SW 1271 (cell line): ENCODE measurements at places on chromosomes 5 and 9.

DNA sequence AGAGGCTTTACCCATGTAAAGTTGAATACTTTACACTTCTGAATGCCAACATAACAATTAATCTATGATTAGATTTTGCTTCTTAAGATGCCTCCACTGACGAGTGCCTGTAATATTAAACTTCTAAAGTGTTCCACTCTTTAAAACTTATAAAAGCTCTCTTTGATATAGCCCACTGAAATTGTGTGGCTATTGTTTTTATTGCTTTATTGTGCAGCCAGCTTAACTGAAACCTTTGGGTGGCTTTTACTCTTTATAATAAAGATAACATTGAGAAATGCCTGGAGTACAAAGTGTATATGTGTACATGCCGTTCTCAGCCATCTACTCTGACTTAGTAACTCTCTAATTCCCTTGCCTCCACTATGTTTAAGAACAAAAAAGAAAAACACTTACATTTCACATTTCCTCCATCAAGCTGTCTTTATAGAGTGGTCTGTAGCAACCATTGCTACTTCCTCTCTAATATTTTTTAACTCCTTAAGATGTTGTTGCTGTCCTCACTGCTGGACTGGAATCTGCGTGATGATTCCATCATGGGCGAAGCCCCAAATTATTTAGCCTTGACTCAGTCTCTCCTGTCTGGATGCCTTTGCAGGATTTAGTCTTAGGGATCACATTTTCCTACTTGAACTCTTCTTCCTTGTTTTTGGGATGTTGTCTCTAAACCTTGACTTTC, 9.1 kb downstream of the PIK3R1 start:
- DNase-seq: no peak

GRCh38 chr9:86073839-86074238, 25.5 kb downstream of the GOLM1 start:
- no peak for DNase-seq

- no peak for DNase-seq
These were observed 615.2 kb downstream of the PTPRD start for GRCh38 chr9:9997585-9997984.

GRCh38 chr5:81288021-81288433, 13.4 kb upstream of the ZCCHC9 start:
- no peak for DNase-seq

DNA sequence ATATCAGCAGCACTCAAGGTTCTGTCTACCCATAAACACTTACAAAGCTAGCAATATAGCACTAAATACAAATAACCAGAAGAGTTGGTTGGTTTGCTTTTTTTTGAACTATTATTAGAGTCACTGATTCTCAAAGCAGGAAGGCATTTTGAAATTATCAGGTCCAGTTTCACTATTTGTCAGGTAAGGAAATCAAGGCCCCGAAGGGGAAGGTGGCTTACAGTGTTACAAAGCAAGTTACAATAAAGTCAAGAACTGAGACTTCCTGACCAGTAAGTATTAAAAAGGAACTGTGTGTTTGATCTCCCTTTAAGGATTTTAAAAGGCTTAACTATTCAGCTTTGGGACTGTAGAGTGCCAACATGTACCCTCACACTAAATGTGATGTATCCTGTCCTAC, 10.8 kb downstream of the C5orf15 start:
- DNase-seq: no peak

- no peak for DNase-seq
These were observed 7.8 kb downstream of the IGFBPL1 start for GRCh38 chr9:38416461-38416860.

- no peak for DNase-seq
These were observed 26.9 kb downstream of the RASEF start for GRCh38 chr9:83036043-83036442.

DNA sequence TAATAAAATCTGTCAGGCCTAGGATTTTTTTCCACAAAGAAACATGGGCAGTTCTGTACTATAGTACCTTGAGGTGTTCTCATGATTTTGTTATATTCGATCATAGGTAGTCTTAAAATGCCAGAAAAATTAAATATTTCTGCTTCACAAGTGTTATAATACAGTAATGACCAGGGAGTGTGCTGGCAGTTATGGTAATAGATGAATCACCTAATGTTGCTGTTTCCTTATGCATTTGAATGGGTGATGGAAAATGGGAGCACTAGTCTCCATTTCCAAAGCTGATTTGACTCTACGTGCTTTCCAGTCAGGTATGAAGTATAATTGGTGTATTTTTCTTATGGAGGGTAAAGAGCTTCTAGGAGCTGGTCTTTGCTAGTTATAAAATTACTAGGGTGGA, 23.8 kb downstream of the OGN start:
- DNase-seq: no peak

GRCh38 chr9:90169490-90169889, 473.1 kb downstream of the DIRAS2 start:
- DNase-seq: no peak

DNA sequence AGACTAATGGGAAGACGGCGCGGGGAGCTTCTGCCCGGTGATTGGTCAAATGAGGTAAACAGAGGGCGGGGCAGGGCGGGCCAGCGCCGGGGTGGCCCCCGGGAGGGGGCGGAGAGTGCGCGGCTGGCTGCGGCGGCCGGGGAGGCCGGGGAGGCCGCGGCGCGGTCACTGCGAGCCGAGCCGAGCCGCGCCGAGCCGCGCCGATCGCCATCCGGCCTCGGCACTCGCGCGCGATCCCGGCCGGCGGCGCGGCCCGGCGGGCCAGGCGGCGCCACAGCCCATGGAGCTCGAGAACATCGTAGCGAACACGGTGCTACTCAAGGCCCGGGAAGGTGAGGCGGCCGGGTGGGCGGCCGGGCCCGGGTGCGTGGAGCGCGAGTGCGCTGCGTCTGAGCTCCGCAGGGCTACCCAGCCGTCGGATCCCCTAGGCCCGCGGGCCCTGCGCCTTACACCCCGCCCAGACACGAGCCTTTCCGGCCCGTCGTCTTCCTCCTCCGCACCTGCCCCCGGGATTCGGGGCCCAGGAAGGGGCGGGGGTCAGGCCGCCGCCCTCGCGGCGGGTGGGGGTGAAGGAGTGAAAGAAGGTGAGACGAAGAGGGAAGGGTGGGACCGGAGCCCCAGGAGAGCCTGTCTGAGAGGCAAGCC, at the start of gene GRK6:
GRK6 (plus strand) TSS at position 111 of the 645 bp plus-strand sequence; CDS start at position 281, 170 bp downstream.
- DNase-seq: no peak

DNA sequence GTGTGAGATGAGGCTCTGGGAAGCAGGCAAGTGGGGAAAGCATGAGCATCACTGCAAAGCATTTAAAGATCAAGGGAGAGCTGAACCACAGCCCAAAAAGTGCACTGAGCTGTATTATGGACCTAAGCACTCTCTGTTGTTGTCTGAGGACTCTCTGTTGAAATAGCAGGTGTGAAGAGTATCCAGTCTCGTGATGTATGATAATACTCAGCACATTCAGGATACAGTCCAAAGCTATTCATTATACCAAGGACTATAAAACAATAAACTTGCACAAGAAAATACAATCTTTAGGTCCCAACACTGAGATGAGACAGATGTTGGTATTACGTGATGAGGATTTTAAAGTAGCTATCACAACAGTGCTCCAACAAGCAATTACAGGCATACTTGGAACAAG, 97.5 kb upstream of the IGFBPL1 start:
- DNase-seq: no peak

DNA sequence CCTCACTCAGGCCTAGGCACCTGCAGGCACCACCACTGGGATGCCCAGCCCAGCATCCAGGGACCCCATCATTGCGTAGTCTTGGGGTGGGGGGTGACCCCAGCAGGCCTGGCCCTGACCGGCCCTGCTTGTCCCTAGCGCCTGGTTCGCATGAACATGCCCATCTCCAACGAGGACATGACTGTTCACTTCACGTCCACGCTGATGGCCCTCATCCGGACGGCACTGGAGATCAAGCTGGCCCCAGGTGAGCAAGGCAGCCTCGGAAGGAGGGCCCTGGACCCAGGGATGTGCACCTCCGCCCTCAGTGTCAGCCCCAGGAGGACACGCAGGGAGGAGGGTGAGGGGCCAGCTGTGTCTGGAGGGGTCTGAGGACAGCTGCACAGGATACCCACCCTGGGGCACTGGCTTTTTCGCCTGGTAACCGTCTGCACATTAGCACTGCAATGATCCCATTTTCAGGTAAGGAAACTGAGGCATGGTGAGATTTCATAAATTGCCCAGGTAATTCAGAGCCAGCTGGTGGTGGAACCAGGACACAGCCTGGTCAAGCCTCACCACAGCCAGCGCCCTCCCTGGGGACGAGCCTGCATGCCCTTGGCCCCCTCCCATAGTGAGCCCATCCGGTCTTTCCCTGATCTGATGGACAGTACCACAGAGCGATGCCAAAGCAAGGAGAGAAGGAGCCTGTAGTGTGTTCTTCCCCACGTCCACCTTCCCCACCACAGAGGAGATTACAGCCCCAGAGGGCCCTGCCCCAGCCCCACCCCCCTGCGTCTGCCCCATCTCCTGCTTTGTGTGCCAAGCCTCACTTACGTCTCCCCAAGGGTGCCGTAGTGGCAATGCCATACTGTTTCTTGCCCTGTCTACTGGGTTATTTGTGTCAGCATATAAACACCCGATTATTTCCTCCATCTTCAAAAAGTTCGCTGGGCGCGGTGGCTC, 228.3 kb downstream of the CACNA1B start:
- no peak for DNase-seq

GRCh38 chr5:154732212-154732611, 23.0 kb upstream of the LARP1 start:
- no peak for DNase-seq

DNA sequence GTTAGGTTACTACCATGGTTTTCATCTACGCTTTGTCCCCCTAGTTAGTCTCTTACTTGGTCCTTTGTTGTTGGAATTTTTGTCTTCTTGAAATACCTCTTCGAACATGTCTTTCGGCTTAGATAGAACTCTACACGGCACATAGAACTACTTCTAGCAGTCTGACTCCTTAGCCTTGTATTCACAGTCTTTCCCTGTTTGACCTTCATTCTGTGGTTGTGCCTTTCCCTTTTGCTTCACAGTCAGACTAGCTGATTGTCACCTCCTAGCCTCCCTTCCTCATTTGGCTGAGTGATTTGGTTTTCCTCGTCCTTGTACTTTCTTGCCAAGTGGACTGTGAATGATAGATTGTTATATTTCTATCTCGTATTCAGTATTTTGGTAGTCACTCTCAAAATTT, 10.7 kb downstream of the SMAD5 start:
- no peak for DNase-seq

- no peak for DNase-seq
These were observed 162.7 kb downstream of the SYK start for GRCh38 chr9:90964101-90965020.

- no peak for DNase-seq
These were observed 11.9 kb upstream of the ARHGAP26 start for GRCh38 chr5:142758062-142758795.

GRCh38 chr5:169904508-169904907, 75.8 kb downstream of the INSYN2B start:
- no peak for DNase-seq

GRCh38 chr5:59130431-59130830, 547.6 kb downstream of the RAB3C start:
- no peak for DNase-seq

- DNase-seq: no peak
These were observed 40.3 kb upstream of the BARHL1 start for GRCh38 chr9:132541870-132542830.

GRCh38 chr5:490116-491106, 33.8 kb downstream of the SLC9A3 start:
- DNase-seq: no peak

GRCh38 chr5:141420855-141421488, at the start of gene PCDHGA11:
Gene PCDHGA11, plus strand, starts transcription at chr5:141421051. Its CDS starts 177 bp downstream, at chr5:141421228.
- no peak for DNase-seq

- DNase-seq: no peak
These were observed 281.0 kb upstream of the TNC start for GRCh38 chr9:115398996-115399395.

GRCh38 chr5:7772141-7772540, 78.8 kb downstream of the CFAP90 start:
- no peak for DNase-seq

DNA sequence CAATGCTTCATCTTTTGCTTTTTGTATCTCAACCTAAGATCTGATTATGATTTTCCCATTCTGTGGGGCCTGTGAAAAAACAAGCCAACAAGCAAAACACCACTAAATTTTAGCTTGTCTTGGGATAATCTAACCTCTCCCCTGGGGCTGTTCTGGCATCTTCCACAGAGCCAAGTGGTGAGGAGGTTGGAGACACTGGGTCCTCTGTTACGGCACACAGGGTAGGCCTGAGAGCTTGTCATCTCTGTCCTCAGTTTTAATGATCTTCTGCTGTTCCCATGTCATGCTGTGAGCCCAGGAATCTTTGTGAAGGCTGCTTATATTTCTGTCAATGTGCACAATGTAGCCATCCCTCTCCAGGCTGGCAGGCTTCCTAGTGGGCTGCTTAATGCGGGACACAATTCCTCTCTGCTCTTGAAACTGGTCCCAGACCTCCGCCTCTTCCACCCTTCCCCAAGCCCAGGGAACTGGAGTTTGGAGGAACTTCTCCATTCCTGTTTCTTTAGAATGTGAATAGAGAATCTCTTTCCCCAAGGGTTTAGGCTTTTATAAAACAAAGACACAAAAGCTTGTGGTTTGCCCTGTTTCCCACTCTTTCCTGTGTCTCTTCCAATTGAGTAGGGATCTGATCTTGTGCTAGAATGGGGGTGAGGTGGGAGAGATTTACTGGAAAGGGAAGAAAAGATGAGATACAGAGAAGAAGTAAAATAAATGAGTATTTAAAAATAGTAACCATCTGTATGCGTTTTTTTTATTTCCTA, 30.9 kb upstream of the SEMA6A start:
- no peak for DNase-seq

- no peak for DNase-seq
These were observed 70.3 kb downstream of the RIGI start for GRCh38 chr9:32455738-32456137.

GRCh38 chr9:107606149-107606790, 116.7 kb upstream of the KLF4 start:
- DNase-seq: no peak

DNA sequence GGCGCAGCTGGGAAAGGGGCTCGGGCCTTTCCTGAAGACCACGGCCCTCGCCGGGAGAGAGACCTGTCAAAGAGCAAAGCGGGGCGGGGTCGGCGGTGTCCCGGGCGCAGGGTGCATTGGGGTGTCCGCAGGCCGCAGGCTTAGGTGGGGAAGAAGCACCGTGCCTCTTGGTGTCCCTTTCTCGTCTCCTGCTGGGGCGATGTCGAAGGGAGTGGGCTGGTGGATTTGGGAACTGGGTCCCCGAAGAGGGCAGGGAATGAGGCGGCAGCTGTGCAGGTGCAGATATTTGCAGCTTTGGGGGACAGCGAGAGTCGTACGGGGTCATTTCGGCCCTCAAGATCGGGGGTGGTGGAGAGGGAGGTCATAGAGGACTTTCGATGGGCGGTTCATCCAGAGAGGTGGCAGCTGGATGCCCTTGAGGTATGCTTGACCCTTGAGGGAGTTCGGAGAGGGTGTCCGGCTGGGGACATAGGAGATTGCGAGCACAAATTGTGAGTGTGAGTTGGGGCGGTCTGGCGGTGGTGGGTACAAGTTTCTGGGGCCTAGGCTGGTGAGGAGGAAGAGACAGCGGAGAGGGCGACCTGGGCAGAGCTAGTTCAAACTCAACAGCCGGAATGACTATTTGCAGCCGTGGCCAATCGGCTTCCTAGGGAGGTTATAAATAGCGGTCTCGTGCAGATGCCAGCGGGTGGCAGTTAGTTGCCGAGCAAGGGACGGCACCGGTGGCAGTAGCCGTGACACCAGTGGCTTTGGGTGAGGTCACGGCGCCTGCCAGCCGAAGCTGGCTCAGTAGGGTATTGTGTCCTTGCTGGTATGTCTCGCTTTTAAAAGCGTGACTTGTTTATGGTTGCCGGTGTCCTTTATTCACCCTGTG, 601 bp downstream of the NNT start:
- no peak for DNase-seq
